Lung (tissue), 17 donors: ENCODE measurements at places on chromosomes 2 and 18.

DNA sequence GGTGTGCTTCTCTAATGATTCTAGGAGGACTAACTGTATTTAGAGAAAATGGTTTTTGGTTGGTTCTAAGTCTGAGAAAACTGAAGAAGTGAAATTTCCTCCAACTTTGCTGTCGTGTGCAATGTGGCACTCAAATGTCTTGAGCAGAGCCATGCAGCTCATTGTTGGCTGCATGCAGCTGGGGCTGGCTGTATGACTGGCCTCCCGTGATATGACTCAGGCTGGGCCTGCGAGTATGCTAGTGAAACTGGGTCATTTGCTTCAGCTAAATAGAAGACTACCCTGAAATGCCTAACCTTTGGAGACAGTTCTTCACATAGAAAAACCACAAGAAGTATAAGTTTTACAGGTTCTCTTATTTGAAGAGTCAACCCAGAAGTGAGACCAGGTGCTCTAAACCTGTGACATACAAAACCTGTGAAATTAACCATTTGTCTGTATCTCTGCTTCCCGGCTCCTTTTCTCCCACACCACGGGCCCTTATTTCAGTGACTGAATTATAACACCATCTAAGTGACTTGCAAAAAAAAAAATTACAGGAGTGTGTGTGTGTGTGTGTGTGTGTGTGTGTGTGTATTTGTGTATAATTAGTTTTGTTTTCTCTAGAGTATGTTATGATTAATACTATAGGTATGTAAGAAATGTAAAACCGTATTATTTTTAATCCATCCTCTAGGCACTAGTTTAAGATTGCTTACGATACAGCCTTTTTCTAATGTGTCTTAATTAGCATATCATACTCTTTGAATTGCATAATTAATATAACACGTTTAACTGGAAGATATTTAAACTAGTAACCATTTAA lies 15.9 kb downstream of the POLI start:
- DNase-seq, result no peak

DNA sequence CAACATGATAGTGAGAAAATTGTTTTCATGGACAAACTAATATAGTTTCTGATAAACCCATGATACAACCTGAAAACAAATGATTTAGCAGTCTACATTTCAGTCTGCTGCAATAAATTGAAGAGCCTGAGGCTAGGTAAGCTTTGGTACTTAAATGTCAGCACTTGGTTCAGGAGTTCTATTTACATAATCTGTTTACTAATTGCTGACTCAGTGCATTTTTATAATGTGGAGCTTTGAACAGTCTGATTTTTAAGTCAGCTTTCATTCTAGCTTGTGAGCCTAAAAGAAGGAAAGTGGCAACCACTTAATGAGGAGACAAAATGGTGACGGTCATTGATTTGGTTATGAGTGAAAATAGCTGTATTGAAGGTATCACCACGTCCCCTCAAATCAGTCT lies 488.6 kb downstream of the CPS1 start:
- no peak for DNase-seq

DNA sequence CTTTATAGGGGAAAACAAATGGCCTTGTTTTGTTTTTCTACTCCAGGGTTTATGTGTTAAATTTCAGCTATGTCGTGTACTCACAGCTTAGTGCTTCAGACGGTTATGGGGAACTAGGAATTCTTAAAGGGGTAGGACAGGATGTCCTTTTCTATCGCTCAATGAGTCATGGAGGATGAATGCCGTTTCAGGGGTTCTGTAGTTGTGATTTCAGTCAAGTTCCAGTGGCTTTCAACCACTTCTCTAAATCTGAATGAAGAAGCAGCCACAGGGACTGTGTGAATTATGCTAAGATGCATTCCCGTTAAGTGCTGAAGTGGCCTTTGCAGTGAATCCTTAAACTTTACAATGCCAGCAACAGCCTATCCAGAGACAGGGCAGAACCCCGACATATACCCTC lies 1231.7 kb upstream of the ZEB2 start:
- DNase-seq, result peak; percentile 57

DNA sequence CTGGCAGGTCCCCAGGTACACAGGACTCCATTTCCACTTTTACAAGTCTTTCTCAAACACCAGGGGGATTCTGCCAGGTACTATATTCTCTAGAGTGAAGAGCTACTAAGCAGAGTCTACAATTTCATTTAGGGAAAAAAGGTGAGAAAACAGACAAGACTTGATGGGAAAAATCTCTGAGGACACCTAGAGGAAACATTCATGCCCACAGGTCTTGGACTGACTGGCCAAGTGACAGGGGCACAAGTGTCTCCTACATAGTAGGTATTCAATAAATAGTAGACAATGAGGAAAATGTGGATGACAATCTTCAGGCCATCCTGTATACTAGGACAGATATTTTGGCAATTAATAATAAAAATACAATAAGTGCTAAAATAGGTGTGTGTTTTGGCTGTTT lies 228.6 kb downstream of the CLIP4 start:
- no peak for DNase-seq

GRCh38 chr2:39606585-39606984 lies 59.1 kb upstream of the TMEM178A start:
- DNase-seq, result no peak

- no peak for DNase-seq
Measured at GRCh38 chr2:130891966-130892365, 55.3 kb downstream of the ARHGEF4 start.

- no peak for DNase-seq
Measured at GRCh38 chr2:34316788-34317187, 717.7 kb upstream of the FAM98A start.

DNA sequence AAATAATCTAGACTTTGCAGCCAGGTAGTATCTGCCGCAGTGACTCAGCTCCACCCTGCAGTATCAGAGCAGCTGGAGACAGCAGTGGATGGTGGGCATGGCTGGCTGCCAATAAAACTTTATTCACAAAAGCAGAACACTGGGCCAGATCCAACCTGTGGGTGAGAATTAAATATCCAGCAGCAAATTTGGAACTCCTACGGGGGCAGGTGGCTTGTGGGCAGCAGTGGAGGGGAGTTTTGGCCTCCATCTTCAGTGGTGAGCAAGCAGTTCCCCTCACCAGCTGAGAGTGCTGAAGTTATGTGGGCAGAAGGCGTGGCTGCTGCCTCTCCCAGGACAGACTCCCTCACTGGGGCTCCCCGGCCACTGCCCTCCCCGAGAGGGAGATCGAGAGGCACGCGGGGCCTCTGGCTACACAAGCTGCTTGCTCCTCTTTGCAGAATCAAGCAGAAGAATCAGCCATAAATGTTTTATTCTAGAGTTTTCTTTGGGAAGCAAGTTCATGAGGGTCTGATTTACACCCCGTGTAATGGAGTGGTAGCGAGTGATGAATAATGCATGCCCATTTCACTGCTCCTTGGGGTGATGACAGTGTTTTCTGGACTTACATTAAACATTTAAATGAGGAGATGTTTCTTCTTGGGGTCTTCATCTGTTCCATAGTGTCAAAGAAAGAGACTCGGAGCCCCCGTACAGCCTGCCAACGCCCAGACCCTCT lies 204.3 kb downstream of the SEPTIN10 start:
- no peak for DNase-seq

- no peak for DNase-seq
Measured at GRCh38 chr2:19801367-19802080, 100.3 kb downstream of the TTC32 start.

- DNase-seq, result no peak
Measured at GRCh38 chr2:76120176-76120575, 409.5 kb upstream of the GCFC2 start.

DNA sequence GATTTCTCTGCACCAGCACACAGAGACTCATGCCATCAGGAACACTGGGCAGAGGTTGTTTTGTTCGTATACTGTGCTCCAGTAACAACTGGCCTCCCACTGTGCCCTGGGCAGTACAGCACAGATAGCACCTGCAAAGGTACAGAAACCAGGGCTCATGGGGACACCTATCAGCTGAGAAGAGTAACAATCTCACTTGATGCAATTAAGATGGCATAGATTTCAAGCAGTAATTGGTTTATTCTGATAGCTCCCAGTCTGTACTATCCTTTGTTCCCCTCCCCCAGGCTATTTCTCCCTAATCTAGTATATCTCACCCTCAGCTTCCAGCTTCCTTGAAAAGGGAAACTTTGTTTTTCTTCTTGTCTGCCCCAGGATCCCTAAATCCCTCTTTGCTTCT lies 343.9 kb upstream of the MMADHC start:
- no peak for DNase-seq

DNA sequence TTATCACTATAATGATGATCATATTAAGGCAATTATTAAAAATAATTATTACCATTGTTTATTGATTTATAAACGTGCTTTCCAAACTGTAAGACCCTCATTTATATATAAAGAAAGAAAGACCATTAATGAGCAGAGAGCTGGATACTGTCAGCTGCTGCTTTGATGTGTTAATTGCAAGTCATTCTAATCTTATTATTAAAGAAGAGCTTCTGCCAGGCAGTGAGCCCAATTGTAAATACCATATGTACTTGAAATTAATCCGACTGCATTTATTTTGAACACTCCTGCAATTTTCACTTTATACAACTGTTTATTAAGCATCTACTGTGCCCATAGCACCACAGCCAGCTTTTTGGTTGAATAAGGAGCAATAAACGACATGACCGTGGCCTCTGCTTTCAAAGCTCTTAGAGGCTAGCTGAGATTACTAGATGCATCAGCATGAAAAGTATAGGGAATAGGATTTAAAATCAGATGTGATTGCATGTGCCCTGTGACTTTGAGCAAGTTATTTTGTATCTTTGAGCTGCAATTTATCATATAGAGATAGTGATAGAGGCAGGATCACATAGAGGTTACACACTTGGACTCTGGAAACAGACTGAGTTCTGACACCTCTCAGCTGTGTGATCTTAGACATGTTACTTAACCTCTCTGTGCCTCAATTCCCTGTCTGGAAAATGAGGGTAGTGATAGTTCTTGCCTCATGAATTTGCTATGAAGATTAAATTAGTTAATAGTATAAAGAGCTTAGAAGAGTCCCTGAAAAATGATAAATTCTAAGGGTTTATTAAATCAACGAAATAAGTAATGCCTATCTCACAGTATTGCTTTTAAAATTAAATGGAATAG lies 83.4 kb downstream of the MYCN start:
- DNase-seq, result no peak

GRCh38 chr2:65500310-65501040 lies 68.1 kb upstream of the SPRED2 start:
- no peak for DNase-seq

DNA sequence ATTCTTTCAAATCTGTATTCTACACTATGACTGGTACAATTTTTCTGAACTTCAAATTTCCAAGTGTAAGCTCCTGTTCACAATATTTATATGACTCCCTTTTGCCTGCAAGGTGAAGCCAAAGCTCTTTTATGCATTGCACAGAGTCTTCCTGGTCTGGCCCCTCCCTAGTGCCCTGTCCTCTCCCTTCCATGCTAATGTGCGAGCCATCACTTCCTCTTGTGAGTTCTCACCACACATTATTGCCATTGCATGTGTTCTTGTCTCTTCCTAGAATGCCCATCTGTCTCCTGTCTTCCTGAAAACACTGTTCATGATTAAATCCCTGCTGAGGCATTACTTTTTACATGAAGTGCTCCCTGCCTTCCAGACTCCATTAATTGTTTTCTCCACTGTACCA lies 169.9 kb downstream of the MC4R start:
- no peak for DNase-seq

DNA sequence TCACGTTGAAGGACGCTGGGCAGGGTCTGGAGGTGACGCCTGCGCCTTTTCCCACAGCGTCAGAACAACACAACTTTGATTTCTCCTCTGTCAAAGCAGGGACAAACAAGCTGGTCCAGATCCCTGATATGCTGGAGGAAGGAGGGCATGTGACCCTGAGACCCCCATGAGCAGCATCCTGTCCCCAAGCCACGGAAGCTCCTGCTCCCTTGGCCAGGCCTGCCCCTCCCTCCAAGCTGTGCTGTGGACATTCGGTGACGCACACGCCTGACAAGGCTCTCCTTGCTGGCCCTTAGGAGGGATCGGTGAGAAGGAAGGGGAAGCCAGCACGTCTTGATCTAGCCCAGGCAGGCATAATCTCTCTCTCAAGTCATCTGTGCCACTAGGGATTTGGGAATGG lies 11.3 kb downstream of the MLPH start:
- no peak for DNase-seq

GRCh38 chr2:134431838-134432434 lies 178.1 kb downstream of the MGAT5 start:
- no peak for DNase-seq

DNA sequence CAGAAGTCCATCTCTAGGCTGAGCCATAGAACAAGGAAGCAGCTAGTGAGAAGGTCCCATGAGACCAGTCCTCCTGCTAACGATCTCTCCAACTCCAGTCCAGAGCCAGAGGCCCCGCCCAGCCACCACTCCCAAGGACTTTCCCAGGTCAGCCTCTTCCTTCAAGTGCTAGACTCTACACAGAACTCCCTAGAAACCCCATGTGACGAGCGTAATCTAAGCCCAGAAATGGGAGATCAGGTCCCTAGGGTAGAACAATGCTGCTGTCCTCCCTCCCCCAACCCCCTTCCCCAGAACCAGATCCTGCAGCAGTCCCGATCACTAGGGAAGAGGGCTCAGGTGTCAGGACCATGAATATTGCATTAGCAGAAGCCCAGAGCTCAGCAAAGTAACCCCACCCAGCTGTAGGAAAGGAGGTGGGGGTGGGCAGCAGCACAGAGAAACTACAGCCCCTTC lies 6.9 kb downstream of the DCTN1 start:
- DNase-seq, result no peak

- no peak for DNase-seq
Measured at GRCh38 chr2:38572167-38572566, 30.6 kb downstream of the HNRNPLL start.

DNA sequence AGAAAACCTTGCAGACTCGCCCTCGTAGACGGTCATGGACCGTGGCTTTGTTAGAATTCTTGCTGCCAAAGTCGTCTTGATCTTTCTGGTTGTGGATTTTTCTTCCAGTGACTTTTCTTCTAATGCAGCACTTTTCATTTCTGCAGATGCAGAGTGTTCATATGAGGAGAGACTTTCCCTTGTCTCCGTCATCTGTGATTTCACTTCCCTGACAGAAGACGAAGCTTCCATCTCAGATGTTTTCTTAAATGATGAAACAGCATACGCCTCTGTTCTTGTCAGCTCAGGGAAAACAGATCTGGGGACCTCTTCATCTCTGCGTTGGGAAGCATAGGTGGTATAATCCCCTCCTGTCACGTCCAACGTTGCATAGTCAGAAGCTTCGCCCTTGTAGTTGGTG lies 50.9 kb downstream of the PLEKHA3 start:
- DNase-seq, result no peak

GRCh38 chr18:36135264-36135663 lies 5.6 kb downstream of the ELP2 start:
- no peak for DNase-seq

GRCh38 chr2:157438863-157439823 lies 4.7 kb downstream of the CYTIP start:
- DNase-seq, result peak; percentile 79

- DNase-seq, result no peak
Measured at GRCh38 chr2:119527999-119528398, 3.7 kb upstream of the SCTR start.
